Frontal cortex (tissue), 4 donors: ENCODE measurements at places on chromosomes 11 and 22.

GRCh38 chr11:8047382-8047781 is 33.6 kb upstream of the TUB start:
- DNase-seq: no peak

- DNase-seq: no peak
Observed at GRCh38 chr22:36375071-36375980, 12.4 kb downstream of the MYH9 start.

- DNase-seq: peak; percentile 56
Observed at GRCh38 chr22:38205261-38206128, 3.7 kb downstream of the MAFF start.

DNA sequence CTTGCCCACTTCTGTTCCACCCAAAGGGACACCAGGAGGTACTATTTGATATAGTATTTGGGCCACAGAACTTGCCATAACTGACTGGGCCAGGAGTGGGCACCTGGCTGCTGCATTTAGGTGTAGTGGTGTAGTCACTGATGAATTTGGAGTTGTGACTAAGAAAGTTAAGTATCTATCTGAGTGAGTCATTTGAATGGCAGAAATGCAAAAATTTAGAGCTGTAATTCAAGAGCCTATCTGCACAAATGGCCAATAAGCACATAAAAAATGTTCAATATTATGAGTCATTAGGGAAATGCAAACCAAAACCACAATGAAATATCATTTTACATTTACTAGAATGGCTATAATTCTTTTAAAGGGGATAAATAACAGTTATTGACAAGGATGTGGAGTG is 14.7 kb downstream of the GLYATL2 start:
- no peak for DNase-seq

GRCh38 chr11:101528541-101528940 is 55.3 kb downstream of the TRPC6 start:
- no peak for DNase-seq

GRCh38 chr11:107017104-107017432 is 1.2 kb downstream of the GUCY1A2 start:
- DNase-seq: no peak

DNA sequence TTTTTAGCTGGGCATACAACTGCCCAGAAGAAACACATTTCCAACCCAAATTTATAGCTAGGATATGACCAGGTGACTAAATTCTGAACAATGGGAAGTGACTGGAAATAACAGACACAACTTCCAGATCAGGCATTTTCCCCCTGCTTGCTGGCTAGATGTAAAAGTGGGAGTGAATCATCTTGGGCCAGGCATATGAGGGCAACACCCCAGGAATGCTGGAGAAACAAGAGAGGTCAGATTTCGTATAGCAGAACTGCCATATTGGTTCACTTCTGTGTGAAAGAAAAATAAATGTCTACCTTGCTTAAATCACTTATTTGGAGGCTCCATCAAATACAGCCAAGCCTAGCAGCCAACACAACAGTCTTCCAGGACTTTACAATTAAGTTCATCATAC is 7.4 kb downstream of the ATL3 start:
- DNase-seq: no peak

DNA sequence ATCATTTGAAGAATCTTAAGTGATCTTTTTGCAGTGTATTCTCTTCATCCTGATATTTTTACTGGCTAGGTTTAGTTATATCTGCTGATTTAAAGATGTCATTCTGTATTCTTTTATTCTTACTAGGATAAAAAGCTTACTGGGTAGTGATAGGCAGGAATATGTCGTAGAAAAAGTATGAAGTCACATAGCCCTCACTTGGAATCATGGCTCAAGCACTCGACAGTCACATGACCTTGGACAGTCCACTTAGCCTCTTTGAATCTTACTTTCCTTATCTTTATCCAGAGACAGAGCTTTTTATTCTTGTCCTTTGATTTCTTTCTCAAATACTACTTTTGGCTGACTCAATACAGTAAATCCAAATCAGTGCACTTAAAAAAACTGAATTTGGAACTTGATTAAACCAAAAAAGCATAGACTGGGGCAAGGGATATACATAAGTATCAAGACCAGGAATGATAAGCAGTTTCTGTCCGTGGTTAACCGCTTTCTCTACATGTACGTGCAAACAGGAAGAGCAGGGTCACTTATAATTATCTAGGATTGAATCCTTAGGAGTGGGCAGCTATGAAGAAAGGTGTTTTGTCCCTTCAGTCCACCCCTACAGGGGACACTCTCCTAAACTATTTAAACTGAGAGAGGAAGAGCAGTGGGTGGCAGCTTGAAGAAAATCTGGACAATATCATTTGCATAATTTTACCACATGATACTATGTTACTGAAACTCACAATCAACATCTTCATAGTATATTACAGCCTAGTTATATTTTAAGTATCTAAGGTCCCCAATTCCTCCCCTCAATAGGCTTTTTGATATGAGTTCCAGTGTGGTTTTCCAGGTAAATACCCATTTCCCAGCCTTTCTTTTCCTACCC is 8.0 kb downstream of the MMP7 start:
- no peak for DNase-seq

DNA sequence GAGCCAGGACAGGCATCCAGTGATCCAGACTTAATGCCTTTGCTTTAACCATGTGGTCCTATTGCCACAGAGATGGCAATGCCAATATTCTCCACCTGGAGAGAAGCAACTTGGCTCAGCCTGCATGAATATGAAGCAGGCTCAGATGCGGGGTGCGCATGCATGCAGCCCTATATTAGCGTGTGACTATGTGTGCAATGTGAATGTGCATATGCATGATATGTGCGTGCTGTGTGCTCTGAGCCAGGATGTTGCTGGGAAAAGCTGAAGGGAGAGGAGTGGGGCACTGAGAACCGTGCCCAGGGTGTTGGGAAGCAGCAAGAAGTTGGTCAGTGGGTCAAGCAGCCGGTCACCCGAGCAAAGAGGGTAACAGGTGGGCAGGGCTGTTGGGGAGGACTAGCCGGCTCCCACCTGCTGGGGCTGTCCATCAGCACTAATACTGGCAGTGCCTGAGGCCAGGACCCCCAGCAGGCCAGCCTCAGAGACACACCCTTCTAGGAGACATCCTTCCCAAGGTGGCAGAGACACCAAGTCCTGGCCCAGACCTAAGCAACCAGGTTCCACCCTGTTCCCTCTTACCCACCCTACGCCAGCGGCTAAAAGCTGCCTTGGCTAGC is 24.8 kb upstream of the MYOD1 start:
- DNase-seq: no peak

DNA sequence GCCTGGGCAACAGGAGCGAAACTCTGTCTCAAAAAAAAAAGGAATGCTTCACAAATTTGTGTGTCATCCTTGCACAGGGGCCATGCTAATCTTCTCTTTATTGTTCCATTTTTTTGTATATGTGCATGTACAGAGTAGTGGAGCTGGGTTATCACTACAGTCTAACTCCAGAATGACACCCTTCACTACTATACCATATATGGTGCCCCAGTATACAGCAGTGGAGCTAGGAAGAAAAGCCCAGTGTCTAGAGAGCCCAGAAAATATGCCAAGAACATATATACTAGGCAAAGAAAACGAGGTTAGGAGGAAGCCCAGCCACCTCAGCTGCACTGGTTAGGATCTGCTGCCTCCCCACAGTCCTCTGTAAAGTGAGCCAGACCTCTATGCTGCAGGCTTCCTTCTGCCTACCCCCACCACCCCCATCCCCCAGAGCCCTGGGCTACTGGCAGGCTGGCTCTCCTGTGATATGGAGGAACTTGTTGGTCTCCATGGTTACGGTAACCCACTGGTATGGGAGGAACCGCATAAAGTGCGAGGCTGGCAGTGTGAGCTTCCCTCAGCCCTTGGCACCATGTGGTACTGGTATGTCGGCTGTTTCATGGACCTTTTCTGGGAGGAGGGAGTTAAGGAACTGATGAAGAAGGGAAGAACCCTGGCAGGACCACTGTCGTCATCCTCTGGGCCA is 34.3 kb downstream of the RCOR2 start:
- no peak for DNase-seq

DNA sequence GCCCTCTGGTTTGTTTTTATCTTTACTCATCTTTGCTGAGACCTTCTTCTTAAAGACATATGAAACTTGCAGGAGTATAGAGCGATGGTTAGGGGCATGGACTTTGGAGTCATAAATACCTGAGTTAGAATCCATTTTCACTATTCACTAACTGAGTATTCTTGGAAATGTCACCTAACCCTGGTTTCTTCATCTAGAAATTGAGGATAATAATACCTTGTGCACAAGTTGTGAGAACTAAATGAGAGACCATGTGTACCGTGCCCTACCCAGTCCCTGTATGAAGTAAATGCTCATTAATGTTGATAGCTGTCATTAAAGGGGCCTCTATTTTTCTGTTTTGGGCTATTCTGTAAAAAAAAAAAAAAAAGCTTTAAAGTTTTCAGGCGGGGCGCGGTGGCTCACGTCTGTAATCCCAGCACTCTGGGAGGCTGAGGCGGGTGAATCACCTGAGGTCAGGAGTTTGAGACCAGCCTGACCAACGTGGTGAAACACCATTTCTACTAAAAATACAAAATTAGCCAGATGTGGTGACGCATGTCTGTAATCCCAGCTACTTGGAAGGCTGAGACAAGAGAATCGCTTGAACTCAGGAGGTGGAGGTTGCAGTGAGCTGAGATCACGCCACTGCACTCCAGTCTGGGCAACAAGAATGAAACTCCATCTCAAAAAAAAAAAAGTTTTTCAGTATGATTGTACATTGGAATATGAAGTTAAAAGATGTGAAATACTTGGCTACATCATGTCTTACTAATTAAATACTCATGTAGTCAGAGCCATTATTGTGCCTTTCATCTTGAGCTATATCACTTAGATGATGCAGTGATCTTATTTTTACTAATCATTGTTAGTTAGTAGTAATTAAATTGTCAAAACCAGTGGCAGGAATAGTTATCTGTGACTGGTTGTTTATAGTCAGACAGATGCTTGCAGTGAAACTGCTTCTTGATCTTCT is 95.0 kb downstream of the AMOTL1 start:
- no peak for DNase-seq

GRCh38 chr11:24738972-24739371 is 242.1 kb downstream of the LUZP2 start:
- no peak for DNase-seq

DNA sequence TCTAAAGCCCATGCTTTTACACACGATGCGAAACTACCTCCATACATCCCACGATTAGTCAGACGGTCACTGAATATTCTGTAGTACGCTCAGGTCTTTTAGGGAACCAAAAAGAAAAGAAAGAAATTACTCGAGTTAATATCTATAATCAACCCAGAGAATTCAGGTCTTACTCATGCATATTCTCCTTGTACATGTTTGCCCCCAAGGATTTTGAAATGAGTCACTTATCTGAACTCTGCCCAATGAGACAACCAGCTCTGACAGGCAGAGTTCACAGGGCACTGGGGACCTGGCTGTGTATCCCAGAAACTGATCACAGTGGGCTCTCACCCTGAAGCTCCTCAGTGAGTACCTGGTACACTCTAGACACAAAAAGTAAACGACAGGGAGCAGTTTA is 29.2 kb downstream of the RASSF10 start:
- no peak for DNase-seq

DNA sequence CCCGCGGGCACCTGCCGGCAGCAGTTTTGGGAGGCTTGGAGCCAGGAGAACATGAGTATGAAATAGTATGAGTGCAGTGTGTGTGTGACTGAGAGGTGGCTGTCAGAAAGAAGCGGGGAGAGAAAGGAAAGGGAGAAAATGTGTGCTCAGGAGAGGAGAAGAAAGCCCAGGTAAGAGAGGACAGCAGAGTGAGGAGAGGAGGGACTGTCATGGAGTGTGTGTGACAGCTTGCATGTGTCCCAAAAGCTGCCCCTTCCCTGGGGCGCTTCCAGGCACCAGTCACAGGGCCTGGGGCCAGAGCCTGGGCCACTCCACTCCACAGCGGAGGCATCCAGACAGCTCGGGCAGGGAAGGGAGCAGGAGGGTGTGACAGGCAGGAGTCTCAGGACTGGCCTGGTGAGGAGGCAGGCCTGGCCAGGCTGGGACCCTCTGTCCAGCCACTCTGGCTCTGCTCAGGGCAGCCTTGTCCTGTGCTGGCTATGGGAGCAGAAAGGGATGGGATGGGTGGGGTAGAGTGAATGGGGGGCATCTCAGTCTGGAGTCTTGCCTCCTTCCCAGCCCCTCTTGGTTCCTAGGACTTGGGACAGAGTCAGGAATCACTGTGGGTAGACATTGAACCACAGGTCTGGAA is 949 bp downstream of the MMP11 start:
- DNase-seq: no peak

- DNase-seq: no peak
Observed at GRCh38 chr11:8036002-8036802, 44.8 kb upstream of the TUB start.
